Iris pigment epithelial cell (primary cell): ENCODE measurements at places on chromosomes 6 and 20.

DNA sequence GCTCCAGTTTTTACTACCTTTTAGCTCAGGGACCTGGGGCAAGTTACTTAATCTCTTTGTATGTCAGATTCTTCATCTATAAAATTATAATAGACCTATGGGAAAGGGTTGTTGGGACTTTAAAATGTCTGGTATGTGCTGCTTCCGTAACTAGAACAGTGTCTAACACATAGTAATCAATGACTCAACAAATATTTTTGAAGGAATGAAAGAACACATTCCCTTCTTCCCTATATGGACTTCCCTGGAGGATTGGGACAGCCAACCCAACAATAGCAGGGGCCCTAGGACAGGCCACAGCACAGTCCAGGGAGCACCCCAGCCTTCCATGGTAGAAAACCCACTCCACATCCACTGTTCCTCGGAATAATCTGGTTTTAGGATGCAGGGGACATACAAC lies 50.7 kb upstream of the TPD52L1 start:
- peak; percentile 92 for DNase-seq

- peak; percentile 77 for DNase-seq
These were observed 653.6 kb upstream of the FLRT3 start for GRCh38 chr20:14991023-14991422.

DNA sequence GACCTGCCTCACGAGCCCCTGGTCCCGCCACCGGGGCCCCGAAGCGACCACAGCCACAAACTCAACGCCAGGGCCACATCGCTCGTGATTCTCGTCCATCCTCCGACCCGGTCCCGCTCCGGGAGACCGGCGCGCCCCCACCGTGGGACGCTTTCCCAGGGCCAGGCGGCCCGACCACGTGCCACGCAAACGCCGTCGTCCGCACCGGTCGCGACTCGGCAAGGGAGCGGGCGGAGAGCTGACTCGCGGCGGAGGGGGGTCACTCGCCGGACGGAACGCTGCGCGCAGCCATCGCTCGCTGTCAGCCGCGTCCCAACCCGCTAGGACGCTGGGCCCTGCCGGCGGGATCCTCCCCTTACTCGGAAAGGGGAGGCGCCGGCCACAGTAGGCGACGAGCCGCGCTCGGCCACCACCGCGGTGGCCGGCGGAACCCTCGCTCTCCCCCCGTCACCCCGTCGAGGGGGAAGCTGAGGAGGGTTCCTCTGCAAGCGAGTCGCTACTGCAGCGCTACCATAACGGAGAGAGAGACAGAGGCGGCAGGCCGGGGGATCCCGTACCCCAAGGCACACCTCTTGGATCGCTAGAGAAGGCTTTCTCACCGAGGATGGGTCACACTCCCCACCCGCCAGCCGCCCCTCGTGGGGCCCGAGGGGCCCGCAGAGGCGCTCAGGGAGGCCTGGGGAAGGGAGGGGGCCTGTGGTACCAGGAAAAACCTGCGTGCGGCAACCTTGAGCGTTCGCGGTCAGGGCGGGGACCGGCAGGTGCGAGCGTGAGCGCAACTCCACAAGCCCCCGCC lies 511.8 kb upstream of the ZNF337 start:
- no peak for DNase-seq

DNA sequence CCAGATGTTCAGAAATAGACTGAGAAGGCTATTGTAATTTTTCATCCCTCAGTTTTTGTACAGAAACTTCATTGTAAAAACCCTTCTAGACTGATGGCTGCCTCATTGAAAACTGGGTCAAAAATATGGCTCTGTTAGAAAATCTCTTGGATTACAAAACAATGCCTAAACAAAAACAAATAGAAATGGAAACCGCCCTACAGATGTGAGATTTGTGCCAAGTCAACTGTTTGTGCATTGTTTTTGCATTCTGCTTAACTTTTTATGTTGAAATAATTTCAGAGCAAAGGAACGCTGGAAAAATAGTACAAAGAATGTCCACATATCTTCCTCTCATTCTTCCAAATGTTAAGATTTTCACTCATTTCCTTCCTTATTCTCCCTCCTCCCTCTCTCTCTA lies 425.1 kb downstream of the FOXA2 start:
- no peak for DNase-seq
